ENCODE measurements at places on chromosomes 16 and 17.

- no peak for DNase-seq
Observed at GRCh38 chr17:60548990-60549389, 22.9 kb upstream of the APPBP2 start.

- no peak for DNase-seq
Observed at GRCh38 chr16:30429418-30429677, 482 bp downstream of the DCTPP1 start.

DNA sequence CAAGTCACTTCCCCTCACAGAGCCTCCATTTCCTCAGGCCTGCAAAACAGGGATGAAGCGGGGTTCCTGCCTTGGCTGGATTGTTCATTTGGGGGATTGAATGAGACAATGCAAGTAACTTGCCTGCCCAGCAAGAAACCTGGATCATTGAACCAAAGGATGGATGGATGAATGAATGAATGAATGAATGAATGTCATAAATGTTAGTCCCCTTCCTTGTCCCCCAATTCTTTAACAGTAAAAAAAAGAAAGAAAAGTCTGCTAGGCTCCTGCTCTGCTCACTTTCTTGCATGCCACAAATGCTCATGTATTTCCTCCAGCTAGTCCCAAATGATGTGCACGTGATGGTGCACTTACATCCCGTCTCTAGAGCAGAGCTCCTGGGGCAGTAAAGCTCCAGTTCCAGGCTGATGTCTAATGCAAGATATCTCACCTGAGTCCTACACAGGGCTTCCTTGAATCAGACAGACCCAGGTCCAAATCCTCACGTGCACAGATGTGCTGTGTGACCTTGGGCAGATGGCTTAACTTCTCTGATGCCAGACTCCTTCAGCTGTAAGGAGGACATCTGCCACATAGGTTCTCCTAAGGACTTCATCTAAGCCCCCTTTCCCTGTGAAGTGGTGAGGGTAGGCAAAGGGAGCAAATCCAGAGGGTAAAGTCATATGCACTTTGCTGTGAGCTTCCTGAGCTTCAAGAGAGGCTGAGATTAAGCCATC is 45.5 kb downstream of the C16orf82 start:
- DNase-seq: no peak

GRCh38 chr16:1105888-1106620 is 10.0 kb upstream of the C1QTNF8 start:
- no peak for DNase-seq

DNA sequence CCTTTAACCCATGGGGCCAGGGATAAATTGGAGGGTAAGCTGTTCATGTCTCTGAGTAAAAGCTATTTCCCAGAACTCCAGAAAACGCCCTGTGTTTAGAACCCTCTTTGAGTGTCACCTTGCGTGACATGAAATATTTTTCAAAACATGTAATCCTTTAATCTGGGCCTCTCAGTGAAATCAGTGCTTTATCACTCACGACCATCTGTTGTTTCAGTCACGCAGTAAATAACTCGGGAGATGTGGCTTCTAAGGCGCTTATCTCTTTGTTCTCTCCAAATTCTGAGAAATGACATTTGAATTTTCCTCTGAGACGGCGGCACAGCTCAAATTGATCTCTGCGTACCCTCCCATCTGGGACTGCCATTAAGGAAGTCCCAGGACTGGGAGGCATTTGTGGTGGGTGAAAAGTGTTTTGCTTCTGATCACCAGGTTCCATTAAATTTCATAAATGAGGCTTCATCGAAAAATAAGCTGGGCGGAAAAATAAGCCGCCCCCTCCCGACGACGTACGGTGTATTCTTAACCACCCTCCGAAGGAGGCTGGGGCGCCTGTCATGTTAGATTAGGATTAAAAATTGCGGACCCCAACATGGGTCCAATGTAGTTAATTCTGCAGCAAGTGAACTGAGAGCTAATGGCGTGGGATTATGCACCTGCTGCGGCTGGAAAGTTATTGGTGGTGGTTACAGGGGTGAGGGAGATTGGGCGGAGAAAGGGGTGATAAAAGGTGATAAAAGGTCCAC is 12.7 kb downstream of the WFDC1 start:
- no peak for DNase-seq

- no peak for DNase-seq
Observed at GRCh38 chr16:57998486-57998885, 2.0 kb downstream of the ZNF319 start.

DNA sequence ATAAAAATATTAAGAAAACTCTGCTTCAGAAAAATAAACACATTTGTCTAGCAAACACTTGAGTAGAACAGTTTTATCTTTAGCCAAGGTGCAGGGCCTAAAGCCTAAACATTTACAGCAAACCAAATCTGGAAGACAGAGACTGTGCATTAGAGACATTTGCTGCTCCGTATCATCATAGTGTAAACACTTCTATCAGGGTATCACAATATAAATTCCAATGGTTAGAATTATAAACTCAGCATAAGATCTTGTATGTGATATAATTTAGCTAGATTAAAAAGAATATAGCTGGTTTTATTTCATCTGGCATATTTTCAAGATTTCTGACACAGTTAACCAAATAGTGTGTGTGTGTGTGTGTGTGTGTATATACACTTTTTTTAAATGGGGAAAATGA is 133.8 kb upstream of the NACA2 start:
- DNase-seq: no peak

- DNase-seq: no peak
Observed at GRCh38 chr17:41692722-41693521, 4.2 kb downstream of the EIF1 start.

DNA sequence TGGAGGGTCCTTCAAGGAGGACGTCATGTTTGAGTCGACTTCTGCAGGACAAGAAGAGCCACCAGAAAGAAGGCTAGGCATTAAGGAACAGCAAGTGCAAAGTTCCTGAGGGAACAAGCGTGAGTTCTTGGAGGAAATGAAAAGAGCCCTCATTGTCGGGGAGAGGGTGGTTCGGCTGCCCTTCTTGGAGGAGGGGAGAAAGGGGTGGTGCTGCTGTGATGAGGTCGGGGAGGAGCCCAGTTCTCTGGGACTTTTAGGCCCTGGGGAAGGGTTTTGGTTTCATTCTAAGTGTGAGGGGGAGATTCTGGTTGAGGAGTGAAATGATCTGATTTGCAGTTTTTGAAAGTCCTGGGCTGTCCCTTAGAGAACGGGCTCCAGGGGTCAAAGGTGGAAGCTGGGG is 4.1 kb downstream of the BICDL2 start:
- no peak for DNase-seq

DNA sequence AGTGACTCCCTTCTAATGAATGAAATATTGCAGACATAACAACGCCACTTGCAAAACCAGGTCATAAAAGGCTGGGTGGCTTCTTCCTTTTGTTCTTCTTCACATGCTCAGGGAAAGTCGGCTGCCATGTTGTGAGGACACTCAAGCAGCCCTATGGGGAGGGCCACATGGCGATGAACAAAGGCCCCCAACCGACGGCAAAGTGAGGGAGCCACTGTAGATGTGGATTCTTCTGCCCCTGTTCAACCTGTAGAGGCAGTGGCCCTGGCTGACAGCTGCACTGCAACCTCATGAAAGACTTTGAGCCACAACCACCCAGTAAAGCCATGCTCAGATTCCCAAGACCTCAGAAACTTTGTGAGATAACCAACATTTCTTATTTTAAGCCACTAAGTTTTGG is 203.5 kb upstream of the TNRC6C start:
- DNase-seq: no peak

Measured in stimulated activated CD8-positive, alpha-beta memory T cell treated with anti-CD3 and anti-CD28 coated beads, Interleukin-4, amount 100 ng/mL, for 1 hour (primary cell).